ENCODE measurements at places on chromosomes 7 and 10.

- DNase-seq = peak; percentile 86
Observed at GRCh38 chr7:143263266-143264195, at the start of gene GSTK1. Gene GSTK1 (plus strand): TSS chr7:143263441. CDS start chr7:143263514, 73 bp downstream.

DNA sequence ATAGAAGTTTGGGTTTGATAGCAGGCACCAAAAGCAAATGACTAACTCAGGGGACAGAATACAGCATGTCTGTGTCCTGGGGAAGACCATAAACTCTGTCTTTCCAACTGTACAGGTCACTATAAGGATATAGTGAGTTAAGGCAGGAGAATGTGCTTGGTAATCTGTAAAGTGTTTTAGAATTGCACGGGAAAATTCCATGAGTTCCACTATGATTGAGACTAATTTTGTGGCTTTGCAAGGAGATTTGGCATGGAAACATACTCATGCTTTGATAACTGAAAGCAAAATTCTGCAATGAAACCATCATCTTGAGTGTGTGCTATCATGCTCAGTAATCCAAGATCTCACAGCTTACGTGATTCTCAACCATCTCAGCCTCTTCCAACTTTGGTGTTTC is 152.6 kb downstream of the PKD1L1 start:
- DNase-seq = no peak

DNA sequence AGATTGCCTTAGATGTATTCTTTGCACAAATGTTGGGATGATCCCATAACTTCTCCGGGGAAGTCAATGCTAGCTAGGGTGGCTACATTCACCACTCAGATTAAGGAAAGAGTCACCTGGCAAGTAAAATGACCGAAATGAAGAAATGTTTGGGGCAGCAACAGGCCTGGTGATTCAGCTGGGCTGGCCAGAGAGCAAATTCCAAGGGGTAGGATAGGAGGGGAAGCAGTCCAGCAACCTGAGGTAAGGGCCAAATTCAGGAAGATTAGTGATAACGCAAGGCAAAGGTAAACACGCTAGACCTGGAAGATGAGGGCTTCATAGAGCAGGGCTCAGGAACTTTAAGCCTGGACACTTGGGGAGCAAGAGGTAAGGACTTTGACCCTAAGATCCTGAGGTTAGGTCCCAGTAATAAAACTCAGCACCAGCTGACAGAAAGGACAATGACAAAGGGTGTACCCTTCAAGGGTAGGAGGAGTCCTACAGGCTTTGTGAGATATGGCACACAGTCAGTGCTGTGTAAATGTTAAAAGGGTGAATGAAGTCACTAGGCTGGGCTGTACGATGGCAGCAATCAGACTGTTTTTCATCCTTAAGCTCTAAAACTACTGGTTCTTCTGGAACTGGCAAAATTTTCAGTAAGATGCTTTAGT is 22.7 kb upstream of the SMNDC1 start:
- DNase-seq = no peak

- DNase-seq = no peak
Observed at GRCh38 chr7:129657363-129657762, 45.8 kb downstream of the NRF1 start.

DNA sequence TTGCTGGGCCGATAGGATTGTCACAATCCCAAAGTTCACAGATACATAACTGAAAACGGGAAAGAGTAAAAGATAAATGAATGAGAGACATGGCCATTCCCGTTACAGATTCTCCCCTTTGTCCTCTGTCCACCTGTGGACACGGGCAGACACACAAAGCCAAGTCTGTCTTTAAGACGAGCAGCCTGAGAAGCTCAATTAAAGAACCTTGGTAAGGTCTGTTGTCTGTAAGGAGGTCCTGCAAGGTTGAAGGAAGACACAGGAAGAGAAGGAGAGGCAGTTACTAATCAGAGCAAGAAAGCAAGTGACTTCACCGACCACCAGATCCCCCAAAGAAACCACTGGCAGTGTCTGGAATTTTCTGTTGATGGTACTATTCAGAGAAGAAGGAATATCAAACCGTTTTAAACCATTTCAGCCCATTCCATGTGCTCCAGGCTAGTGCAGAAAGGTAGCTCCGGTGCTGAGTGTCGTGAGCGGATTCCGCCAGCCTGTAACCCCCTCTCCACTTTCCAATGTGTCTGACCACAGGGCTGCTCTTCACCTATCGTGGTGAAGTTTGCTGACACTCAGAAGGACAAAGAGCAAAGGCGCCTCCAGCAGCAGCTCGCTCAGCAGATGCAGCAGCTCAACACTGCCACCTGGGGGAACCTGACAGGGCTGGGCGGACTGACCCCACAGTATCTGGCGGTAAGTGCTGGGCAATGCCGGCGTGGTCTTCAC is 252.6 kb downstream of the CELF2 start:
- peak; percentile 46 for DNase-seq

- no peak for DNase-seq
Observed at GRCh38 chr7:65325793-65326432, 47.7 kb upstream of the ZNF92 start.

GRCh38 chr10:86651021-86651471 is 3.3 kb upstream of the OPN4 start:
- DNase-seq = no peak

GRCh38 chr10:133520193-133520738 is 6.9 kb upstream of the CYP2E1 start:
- DNase-seq = peak; percentile 67

DNA sequence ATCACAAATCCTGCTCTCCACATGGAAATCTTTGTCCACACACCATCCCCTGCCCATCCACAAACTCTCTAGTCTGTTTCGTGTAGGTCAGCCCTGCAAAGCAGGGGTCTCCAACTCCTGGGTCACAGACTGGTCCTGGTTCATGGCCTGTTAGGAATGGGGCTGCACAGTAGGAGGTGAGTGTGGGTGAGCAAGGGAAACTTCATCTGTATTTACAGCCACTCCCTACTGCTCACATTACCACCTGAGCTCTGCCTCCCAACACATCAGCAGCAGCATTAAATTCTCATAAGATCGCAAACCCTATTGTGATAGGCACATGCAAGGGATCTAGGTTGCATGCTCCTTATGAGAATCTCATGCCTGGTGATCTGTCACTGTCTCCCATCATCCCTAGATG is 242.1 kb downstream of the FGFR2 start:
- no peak for DNase-seq

DNA sequence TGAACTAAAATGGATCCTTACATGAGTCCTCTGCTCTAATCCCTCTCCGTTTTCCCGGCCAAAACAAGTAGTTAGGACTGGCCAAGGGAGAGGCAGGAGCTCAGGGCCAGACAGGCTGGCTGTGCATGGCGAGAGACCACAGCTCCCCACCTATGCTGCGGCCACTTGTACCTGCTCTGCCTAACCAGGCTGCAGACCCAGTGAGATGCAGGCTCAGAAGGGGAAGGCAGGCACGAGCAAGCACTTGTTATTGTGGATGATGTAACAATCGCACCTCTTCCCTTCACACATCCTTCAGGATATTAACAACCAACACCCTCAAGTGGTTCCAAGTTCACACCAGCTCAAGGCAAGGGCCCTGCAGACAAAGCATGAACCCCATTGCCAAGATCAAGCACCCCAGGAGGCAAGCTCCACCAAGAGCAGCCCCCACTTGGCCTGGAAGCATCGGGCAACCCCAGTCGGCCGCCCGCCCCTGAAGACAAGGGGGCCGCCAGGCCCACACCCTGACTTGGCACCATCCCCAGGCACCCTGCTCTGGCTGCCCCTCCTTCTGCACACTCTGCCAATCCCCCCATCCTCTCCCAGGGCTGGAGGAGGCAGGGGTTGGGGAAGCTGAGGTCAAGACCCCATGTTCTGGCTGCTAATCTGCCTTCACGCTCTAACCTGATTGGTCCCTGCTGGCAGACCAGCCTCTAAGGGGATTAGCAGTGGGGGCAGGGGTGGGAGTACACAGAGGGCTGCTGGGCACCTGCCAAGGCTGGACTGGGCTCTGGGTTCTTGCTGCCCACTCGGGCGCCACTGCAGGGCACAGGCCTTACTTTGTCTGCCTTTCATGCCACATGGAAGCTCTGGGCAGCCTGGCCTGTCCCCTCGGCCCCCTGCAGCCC is 111.3 kb downstream of the SLIT1 start:
- DNase-seq = no peak

GRCh38 chr7:20509892-20510572 is 105.4 kb upstream of the ABCB5 start:
- DNase-seq = no peak

DNA sequence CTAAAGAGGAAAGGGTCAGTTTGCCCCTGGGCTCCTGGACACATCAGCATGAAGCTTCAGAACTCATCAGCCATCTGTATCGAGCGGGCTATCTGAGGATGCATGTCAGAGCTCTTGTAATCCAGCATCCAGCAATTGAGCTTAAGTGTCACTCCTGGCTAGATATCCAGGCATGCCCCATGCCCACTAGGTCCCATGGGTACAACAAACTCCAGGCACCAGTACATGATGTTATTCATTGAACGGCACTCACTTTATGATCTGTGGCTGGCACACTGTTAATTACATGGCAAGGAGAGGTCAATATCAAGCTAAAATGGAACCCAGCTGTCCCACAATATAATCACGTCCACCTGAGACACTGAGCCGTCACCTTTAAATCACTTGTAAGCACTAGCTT is 274.2 kb downstream of the ELMO1 start:
- no peak for DNase-seq

- no peak for DNase-seq
Observed at GRCh38 chr7:80480566-80480965, 31.3 kb downstream of the GNAT3 start.

- no peak for DNase-seq
Observed at GRCh38 chr10:70558871-70559810, 43.4 kb downstream of the PRF1 start.

- DNase-seq = peak; percentile 68
Observed at GRCh38 chr10:45420453-45421192, 46.6 kb downstream of the ALOX5 start.

- DNase-seq = no peak
Observed at GRCh38 chr10:75540981-75541380, 109.6 kb downstream of the LRMDA start.

DNA sequence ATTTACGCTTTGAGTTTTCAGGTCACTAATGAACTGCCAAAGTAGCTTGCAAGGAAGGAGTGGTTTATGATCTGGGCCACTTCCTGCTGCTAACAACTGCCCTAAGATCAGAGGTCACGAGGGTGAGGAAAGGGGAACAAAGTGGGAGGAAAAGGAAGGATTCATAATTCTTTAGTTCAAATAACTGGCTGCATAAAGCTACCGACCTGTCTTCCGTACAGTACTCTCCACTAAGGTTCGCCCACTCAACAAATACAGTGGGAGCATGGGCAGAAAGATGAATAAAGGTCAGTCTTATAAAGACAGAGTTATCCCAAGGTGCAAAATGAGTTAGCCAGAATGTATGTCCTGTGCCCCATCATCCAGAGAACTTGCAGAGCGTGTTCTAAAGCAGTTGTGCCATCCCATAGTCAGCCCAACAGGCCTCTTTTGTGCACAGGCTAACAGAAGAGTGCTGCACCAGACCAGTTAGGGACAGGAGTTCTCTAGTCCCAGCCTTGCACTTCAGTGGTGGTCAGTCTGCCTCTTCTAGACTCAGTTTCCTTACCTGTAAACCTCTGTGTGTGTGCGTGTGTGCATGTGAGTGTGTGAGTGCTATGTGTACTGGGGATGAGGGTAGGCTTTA is 65.9 kb downstream of the CREB3L2 start:
- DNase-seq = no peak

GRCh38 chr10:77598606-77599005 is 39.0 kb downstream of the KCNMA1 start:
- DNase-seq = no peak

DNA sequence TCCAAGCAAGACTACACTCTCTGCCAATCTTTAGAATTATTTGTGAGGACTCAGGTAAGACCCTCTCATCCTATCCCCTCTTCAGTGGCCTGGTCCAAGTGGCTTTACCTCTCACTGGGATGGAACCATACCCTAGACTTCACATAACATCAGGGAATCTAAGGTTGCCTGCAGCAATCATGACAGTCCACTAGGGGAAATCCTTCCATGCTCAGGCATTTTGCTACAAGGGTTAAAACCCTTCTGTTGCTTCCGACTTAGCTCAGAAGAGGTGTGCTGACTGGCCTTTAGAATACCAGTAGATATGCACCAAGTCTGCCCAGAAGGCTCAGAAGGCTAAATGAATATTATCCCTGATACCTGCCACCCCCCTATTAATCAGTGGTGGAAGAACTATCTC is 24.9 kb upstream of the NPS start:
- no peak for DNase-seq

DNA sequence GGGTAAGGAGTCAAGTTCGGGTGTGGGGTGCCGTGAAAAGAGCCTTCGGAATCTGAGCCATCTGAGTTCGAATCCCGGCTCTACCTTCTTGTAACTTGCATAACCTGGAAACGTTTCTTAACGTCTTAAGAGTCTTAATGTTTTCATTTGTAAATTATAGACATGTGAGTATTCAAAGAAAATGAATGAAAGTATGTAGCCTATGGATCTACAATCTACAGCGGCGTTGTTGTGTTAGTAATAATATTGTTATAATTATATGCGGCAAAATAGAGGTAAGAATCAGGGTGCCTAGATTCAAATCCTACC is 559 bp downstream of the VTI1A start:
- DNase-seq = no peak

DNA sequence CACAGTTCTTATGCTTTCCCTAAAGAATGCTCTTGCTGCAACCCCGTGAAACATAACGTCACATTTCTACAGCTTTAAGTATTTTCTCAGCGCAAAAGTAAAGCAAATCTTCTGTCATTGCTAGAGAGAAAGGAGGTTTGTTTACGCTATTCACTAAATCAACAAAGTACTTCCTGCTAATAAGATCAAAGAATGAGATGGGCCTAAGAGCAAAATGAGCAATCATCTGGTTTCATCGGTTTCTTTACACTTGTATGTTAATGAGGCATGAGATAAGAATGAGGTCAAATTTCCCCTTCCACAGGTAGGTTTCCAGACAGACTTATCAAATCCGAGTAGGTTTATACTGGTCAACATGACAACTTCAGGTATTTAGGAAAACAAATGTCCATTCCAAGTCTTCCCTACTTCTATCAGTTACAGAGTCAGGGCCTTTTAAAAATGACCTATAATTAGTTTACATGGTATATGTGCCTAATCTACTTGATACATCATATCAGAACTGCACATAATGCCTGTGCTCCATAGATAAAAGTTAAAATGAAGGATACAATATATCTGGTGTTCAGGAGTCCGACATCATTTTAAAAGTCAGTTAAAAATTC is 8.4 kb downstream of the USP6NL start:
- no peak for DNase-seq

GRCh38 chr10:36089790-36090440 is 447.8 kb upstream of the FZD8 start:
- no peak for DNase-seq

- DNase-seq = no peak
Observed at GRCh38 chr10:105073999-105074398, 432.9 kb downstream of the SORCS3 start.

GRCh38 chr7:28102797-28103196 is 77.8 kb downstream of the JAZF1 start:
- DNase-seq = no peak

- no peak for DNase-seq
Observed at GRCh38 chr10:51169111-51169510, 94.8 kb downstream of the PRKG1 start.

DNA sequence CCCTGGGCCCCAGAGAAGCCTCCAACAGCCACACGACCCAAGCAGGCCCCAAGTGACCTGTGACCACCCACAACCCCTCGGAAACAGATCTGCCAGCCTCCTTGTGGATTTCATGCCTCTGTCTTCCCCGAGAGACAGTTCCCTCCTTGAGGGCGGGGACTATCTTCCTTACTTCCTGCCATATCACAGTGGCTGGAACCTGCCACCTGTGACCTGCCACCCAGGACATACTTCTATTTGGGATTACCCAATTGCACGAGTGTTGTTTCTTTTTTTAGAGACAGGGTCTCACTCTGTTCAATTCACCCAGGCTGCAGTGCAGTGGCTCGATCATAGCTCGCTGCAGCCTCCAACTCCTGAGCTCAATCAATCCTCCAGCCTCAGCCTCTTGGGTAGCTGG is 25.9 kb downstream of the TNRC18 start:
- no peak for DNase-seq

Data from occipital lobe (tissue), 3 donors.